Stimulated activated CD8-positive, alpha-beta memory T cell treated with anti-CD3 and anti-CD28 coated beads, Interleukin-7, amount 100 ng/mL, for 1 hour (primary cell): ENCODE measurements at places on chromosomes 2 and 18.

DNA sequence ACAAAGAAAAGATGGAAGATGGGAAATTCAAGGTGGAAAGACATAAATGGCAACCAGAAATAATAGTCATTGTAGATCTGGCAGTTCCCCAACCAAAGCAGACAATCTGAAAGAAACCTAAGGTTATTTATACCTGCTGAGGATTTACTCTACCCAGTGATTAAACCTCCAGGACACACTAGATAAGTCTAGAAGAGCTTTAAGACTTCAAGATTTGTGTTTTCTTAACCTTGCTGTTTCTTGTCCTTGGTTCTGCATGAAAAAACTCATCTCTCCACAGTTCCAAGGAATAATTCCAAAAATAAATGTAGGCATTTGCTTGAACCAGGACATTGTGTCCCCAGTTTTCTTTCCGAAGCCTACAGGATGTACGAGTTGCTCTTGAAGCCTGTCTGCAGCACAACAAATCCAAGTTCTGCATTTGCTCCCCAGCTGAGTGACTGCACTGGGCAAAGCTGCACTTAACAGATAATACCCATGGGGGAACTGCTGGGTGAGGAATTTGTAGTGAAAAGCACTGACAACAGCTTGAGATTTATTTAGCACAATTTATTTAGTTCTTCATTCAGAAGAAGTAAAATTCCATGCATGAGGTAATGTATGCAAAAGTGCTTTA, 19.8 kb downstream of the DTNA start:
- DNase-seq, result no peak

DNA sequence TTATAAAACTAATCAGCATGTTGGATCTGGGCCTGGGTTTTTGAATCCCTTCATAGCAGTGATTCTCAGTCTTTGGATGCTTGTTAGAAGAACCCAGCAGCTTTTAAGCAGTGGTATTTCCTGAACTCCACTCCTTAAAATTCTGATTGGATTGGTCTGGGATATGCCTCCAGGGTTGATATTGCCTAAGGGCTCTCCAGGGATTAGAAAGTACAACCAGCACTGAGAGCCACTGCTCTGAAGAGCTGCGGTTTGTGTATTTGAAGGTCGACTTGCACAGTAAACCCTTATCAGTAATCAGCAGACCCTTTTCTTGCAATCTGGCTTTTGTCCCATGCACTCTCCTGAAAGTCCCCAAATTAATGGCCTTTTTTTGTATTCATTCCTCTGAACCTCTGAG, 17.0 kb upstream of the RBMS1 start:
- DNase-seq, result no peak

DNA sequence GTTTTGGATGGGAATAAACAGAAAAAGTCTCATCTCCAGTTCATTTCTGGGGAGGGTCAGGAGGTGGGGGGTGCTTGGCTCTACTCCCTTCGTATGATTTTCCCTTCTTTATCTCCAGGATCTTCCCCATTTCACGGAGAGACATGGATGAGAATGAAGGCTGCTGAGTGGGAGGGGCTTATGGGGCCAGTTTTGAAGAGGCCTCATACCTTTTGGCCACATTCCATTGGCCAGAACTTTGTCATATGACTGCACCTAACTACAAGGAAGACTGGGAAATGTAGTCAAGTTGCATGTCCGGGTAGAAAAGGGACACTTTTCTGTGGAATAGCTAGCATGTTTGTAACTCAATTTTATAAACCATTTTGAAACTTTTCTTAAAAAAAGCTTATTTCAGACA, 117.6 kb downstream of the NEDD4L start:
- no peak for DNase-seq

GRCh38 chr2:10042301-10043161, 819 bp upstream of the KLF11 start:
- peak; percentile 23 for DNase-seq

DNA sequence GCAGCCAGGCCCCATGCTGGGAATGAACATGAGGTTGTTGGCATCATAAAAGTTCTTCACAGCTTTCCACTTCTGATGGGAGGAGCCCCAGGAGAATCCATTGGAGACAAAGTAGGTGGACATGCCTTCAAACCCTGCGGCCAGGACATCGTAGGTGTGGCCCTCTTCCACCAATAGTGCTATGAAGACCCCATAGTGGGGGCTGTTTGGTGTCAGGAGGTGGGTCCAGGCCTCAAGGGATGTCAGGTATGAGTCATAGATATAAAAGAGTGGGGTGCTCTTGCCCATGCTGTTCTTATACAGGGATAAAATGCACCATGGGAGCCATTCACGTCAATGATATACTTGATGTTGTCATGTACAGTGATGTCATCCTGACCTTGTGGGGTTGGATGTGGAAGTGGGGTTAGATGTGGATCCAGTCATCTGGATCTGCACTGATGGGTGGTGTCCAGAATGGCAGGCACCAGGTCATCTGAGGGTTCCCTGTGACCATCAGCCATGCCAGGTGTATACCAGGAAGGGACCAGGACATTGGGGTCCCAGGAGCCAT, 22.1 kb upstream of the MCM6 start:
- DNase-seq, result no peak

DNA sequence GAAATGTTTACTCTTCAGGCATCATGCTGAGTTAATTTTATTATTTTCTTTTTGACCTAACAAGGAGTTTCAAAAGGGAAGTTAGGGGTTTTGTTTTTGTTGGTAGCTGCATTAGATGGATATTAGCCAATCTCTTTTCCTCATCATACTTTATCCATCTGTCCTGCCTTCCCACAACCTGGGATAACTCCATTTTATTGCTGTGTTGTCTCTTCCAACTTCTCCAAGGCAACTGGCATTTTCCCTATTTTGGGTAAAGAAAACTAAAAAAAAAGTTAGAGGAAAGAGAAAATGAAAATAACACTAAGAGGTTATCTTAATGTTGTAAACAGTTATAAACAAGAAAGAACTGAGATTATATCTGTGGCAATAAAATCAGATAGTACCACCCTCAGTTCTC, 147.0 kb downstream of the PID1 start:
- DNase-seq, result no peak

- DNase-seq, result no peak
Measured at GRCh38 chr2:85794038-85794441, 40.2 kb downstream of the ATOH8 start.

GRCh38 chr2:223414646-223415045, 187.5 kb downstream of the SCG2 start:
- no peak for DNase-seq

DNA sequence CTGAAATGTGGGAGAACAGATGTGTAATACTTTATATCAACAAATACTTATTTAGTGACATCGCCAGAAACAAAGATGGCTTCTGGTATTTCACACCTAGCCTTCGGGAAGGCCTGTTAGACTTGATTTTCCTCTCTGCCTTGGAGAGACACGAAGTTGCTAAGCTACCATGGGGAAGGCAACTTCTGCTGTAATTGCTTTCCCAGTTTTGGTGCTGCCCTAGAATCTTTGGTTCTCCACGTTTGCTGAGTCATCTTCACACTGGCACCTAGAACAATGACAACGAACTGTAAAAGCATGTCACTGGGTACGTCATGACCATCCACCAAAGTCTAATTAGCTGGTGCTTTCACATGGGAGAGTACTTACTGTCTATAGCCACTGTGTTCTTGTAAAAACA, 58.7 kb upstream of the ACTR3 start:
- no peak for DNase-seq

GRCh38 chr2:106700616-106701015, 185.4 kb downstream of the ST6GAL2 start:
- no peak for DNase-seq

DNA sequence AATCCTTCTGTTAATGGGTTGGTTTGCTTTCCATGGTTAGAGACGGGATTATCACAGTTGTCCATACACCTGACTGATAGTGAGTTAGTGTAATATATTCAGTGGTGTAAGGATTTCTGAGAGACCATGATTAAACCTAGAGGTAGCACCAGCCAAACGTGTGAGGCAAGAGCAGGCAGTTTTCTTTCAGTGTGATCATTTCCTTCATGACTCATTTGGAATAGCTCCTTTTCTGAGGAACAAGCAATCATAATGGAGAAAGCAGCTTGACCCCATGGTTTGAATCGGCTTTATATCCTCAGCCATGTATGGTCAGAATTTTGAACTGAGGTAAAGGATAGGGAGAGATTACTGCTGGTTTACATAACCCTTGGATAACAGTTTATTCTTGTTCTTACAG, 2.9 kb downstream of the MXD1 start:
- DNase-seq, result no peak

DNA sequence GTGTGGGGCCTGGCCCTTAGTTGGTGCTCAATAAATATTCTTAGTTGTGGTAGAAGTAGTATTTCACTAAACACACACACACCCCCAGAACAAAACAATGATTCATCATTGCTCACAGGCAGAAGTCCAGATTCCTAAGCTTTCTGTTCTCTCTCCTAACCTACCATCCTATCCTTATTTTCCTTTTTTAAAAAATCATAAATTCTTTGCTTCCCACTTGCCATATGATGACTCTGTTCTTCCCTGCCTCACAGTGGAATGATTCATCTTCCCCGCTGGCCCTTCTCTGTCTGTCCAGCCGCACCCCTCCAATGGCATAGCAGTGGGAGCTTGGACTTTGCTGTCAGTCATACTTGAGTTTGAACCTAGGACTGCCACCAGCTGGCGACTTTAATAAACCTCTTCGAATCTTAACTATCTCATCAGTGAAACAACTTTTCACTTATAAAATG, 5.2 kb downstream of the EML6 start:
- DNase-seq, result no peak

DNA sequence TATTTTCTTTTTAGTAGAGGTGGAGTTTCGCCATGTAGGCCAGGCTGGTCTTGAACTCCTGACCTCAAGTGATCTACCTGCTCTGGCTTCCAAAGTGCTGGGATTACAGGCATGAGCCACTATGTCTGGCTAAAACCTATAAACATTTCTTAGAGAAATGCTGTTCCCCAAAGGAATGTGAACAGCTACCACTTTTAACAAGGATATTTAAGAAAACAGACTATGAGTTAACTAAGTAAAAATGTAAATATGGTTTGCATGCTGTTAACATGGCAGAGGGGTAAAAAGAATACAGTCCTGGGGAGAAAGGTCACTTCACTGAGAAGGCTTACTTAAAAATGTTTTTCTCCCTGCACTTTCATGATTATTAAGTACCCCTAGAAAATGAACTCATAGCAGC, 57.1 kb downstream of the SLC16A14 start:
- no peak for DNase-seq

DNA sequence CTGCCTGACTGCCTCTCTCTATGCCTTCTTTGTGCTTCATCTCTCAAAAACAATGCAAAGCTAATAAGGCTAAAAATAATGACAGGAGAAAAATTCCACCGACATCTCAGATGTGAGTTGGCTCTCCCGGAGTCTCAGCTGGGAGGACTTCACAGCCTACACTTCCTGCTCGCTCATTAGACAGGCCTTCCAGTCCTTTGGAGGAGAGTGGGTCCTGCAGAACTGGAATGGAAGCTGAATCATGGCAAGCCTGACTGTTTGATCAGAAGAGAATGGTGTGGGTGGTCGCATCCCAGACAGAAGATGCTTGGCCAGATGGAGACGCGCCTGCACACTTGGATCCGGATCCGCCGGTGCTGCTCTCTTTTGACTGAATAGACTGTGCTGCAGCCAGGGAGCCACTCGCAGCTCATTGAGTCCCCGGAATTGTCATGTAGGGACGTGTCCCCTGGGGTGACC, 49.7 kb downstream of the TRIB2 start:
- no peak for DNase-seq

DNA sequence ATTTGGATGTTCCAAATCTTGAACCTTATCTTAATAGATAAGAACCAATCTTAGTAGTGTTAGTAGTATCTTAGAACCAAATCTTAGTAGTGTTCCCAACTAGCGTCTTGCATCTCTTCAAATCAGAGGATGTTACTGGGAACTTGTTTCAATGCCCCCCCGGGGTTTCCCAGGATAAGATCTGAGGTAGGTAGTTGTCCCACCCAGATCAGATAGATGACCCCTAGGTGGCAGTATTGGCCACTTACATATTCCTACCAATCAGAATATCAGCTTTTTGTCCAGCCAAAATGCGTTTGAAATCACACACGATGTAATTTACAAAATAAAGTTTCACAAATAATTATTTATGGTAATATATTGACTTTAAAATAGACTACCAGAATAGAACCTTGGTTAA, 314.8 kb downstream of the MBD2 start:
- no peak for DNase-seq

DNA sequence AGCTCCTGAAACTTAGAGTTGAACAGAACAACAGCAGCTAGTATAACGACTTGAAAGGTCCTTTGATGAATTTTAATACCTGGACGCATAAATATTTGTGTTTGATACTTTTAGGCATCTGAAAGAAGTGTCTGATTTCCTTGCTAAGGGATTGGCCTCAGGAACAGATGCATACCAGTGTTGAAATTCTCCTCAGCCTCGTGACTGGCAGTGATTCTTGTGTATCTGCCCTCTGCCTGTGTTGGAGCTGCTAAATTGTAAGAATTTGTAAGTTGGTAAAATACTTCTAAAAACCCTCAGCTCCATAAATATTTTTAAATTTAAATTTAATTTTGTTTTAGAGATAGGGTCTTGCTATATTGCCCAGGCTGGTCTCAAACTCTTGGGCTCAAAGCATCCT, 22.4 kb upstream of the SCYGR1 start:
- no peak for DNase-seq

- no peak for DNase-seq
Measured at GRCh38 chr18:13566941-13567746, 159.2 kb downstream of the FAM210A start.

DNA sequence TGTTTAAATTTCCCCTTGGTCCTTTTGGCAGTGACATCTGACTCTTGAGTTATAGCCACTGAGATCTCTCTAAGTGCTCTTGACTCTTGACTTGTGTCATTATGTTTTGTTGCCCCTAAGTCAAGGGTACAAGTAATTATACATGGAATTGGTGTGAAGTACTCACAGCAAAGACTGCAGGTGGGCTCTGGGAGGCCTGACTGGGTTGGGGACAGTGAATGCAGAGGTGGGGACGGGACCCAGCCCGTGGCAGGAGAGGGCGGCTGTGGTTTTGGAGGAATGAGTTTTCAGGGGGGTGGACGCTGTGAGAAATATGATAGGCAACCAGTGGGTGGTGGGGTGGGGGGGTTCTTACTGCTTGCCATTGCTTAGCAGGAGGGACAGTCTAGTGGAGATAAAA, 97.8 kb downstream of the NCK2 start:
- DNase-seq, result no peak

DNA sequence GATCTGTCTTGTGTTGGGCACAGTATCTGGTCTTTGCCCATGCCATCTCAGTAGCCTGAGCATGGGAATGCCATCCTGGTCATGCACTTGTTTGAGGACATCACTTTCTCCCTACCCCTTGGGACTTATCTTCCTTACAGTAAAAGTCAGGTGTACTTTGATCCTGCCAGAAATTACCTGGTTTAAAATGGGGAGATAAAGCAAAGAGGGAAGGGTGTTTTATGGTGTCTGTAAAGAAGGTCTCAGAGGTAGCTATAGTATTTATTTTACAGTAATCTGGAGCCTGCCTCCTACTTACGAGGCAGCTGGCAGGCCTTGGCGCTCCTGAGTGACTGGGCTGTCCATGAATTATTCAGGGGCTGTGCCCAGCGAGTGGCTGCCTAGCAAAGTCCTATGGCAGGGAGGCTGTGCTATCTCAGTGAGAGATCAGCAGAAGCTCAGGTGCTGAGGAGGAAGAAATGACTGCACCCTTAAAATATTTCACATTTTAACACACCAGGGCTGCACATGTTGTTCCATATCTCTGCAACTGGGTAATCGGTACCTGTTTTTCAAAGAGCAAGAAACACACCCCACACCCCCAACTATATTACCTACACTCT, 93.9 kb downstream of the SPTBN1 start:
- no peak for DNase-seq

GRCh38 chr2:238387332-238387731, 39.4 kb upstream of the ASB1 start:
- no peak for DNase-seq

- no peak for DNase-seq
Measured at GRCh38 chr2:240164586-240164985, 24.1 kb upstream of the OTOS start.
